ENCODE measurements at places on chromosomes 1 and 21. TPM values are rescaled to one million over a fixed set of nuclear protein-coding genes. Genes with fewer than 3 reads are reported as not detected.

The ZSWIM5 gene
- total RNA-seq: 1.4 TPM

The C1orf115 gene
- total RNA-seq: 24.8 TPM

The CLDN17 gene
- total RNA-seq: not detected

The TACSTD2 gene
- 0.15 TPM for total RNA-seq

DNA sequence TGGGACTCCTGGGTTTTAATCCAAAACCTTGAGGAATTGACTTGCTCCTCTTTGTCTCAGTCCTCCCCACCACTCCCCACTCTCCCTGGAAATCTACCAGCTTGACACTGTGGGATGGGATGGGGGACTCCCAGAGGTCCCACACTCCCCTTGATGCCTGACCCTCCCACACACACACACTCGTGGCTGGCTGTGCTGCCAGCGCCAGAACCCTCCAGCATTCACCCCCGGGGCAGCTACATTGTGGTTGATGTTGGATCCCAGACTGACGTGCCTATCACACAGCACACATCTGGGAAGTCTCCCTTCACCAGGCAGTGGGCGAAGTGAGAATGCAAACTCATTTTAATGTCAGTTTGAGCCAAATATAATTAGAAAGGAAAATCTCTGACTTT, 10.0 kb downstream of the KIRREL1 start:
- peak overlapping the region; percentile 58 for H3K27ac ChIP-seq
- H3K4me1 ChIP-seq: peaks cover 74% of the 10 kb centered on the region
- H3K36me3 ChIP-seq: no peaks in the 10 kb centered on the region
- no peaks in the 10 kb centered on the region for H3K27me3 ChIP-seq

DNA sequence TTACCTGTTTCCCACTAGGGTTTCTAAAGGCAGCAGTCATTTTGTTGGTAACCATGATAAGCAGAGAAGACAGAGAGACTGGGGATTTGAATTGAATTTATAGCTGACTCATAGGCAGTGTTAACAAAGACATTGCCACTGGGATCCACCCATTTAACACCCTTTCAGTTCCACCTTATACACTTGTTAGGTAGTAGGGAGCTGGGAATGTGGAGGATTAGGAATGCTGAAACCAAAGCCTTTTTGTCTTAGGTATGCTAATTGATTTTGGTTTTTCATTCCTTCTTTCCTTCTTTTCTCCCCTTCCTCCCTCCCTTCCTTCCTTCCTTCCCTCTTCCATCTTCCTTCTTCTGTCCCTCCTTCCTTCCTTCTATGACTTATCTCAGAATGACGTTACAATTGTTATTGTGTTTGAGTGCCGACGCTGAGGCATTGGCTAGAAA, 7.5 kb upstream of the EVI5 start:
- H3K27me3 ChIP-seq: no peaks in the 10 kb centered on the region
- H3K27ac ChIP-seq: no peak overlapping the region
- DNase-seq: no peak
- no peaks in the 10 kb centered on the region for H3K36me3 ChIP-seq
- H3K4me1 ChIP-seq: peaks cover 5% of the 10 kb centered on the region

DNA sequence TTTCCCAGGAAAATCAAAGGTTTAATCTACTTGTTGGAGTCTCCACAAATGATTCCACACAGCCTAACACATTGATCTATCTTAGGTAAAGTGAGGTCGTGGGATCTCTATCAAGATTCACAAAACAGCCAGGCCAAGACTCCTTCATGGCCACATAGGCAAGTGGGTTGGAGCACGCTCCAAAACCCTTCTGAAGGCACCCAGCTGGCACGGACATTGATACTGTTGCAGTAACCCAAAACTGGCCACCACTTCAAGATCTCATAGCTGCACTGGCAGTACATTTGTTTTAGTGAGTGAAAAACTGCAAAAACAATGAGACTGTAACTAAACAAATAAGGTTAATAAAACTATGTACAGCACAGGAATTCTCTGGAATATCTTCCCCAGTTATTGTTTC, 61.9 kb downstream of the COLGALT2 start:
- H3K4me1 ChIP-seq: no peaks in the 10 kb centered on the region
- no peak for DNase-seq
- H3K36me3 ChIP-seq: no peaks in the 10 kb centered on the region
- H3K27me3 ChIP-seq: no peaks in the 10 kb centered on the region

DNA sequence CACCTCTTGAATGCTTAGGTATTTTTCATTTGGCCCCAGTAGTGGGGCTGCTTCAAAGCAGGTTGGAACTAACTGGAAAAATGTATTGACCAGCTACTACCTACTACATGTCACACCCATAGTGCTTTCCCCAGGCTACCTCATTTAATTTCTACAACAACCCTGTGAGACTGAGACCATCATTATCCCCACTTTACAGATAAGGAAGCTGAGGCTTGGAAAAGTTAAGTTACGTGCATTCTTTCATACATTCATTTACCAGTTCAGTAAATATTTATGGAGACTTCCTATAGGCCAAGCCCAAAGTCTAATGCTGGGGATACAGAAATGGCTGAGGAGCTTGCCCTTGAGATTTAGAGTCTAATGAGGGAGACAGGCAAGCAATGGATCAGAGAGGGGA, 14.5 kb upstream of the PADI3 start:
- no peaks in the 10 kb centered on the region for H3K4me1 ChIP-seq
- H3K4me3 ChIP-seq: no peak overlapping the region
- no peak for DNase-seq
- H3K27ac ChIP-seq: no peak overlapping the region
- peaks cover 39% of the 10 kb centered on the region for H3K27me3 ChIP-seq

GRCh38 chr1:180560868-180561600, 2.3 kb downstream of the OVAAL start:
- no peak overlapping the region for H3K4me3 ChIP-seq
- peaks cover 30% of the 10 kb centered on the region for H3K4me1 ChIP-seq
- no peak for DNase-seq
- no peaks in the 10 kb centered on the region for H3K36me3 ChIP-seq

- DNase-seq: no peak
- H3K36me3 ChIP-seq: peaks cover 37% of the 10 kb centered on the region
- peak overlapping the region; percentile 75 for H3K4me3 ChIP-seq
- peaks cover 12% of the 10 kb centered on the region for H3K4me1 ChIP-seq
- no peak overlapping the region for H3K27ac ChIP-seq
- H3K27me3 ChIP-seq: no peaks in the 10 kb centered on the region
These were observed 805 bp downstream of the ZNHIT6 start for GRCh38 chr1:85707267-85707989.

GRCh38 chr1:156491151-156491949, 9.2 kb downstream of the MEF2D start:
- H3K4me3 ChIP-seq: peak overlapping the region; percentile 37
- H3K27me3 ChIP-seq: no peaks in the 10 kb centered on the region
- DNase-seq: no peak
- peak overlapping the region; percentile 97 for H3K27ac ChIP-seq
- no peaks in the 10 kb centered on the region for H3K36me3 ChIP-seq

All from heart right ventricle (tissue), 16 donors.